ENCODE measurements at places on chromosomes 5 and 9.

- no peak for DNase-seq
Observed at GRCh38 chr9:24801344-24801743, 255.6 kb upstream of the IZUMO3 start.

DNA sequence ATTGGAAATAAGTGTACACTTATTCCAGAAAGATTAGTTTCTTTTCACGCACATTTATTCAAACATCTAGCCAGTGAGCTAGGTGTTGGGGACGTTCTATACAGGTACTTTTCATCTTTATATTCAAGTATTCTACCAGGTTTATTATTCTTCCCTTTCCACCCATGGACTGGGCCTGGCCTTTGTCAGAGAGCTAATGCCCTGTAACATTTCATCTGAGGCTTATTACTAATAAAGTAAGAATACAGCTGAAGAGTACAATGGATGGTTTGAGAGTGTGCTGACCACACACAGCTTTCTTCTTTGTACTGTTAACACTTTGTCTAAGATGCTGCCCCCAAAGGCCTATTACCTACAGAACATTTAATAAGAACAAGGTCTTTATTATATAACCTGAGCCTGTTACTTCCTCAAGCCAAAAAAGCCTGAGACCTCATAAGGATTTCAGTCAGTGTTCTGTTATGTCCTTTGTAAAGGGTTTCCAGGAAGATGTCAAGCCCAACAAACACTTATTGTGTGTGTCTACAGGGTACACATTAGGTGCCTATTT lies 93.5 kb downstream of the ZNF608 start:
- DNase-seq, result no peak

DNA sequence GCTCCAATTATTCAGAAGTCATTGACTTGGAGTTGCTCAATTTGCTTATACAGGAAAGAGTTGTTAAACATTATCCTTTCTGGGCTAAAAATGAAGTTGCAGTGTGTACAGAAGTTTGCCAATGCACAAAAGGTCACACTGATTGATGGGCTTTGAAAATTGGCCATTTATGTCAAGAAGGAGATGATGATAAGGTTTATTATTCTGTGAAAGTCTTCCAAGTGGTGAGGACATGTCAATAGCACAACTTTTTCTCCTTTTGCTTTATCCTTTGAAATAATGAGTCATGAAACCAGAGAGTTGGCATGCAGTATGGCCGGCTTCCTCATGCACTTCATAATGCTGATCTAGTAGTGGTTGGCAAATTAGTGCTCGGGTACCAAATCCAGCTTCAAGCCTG lies 848.5 kb upstream of the WWC1 start:
- DNase-seq, result no peak

GRCh38 chr5:39192450-39193160 lies 26.8 kb downstream of the FYB1 start:
- DNase-seq, result no peak

DNA sequence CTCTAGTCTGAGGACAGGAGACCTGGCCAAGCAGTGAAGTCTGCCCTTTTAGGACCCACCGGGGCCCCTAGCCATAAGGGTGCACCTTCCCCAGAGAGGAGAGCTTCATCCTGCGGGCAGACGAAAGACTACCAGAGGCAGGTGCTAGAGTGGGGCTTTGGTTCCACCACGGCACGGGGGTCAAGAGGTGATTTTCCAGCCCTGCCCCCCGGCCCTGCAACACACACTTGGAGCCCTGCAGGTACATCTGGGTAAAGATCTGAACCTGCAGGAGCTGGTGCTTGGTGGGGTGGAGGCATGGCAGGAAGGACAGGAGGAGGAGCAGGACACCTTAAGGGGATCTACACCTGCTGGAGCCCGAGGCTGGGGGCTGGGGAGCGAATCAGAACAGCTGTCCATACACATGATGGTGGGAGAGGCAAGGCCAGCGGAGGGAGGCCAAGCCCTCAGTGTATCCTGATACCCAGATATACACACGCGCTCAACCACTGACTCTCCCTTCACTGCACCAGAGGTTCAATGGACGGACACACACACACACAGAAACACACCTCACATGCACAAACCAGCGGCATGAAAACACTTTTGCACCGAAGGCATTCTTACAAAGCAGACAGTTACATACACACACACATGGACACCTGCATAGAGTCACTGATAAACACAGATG lies 98.4 kb upstream of the MVB12B start:
- no peak for DNase-seq

DNA sequence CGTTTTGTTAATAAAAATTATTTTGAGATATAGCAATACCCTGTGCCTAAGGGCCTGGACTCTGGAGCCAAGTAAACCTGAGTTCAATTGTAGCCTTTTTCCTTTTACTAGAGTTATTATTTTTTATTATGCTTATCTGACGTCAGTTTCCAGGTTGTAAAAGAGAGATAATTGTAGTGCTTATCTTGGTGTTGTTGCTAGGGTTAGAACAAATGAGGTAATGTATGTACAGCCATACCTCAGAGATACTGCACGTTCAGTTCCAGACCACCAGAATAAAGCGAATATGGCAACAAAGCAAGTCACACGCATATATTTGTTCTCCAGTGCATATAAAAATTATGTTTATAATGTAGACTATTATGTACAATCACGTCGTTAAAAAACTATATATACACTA lies 215.0 kb downstream of the VPS13A start:
- DNase-seq, result no peak

- DNase-seq, result peak; percentile 33
Observed at GRCh38 chr5:5886812-5887486, 464.5 kb downstream of the ICE1 start.

- no peak for DNase-seq
Observed at GRCh38 chr9:91689006-91689405, 261.0 kb downstream of the ROR2 start.

DNA sequence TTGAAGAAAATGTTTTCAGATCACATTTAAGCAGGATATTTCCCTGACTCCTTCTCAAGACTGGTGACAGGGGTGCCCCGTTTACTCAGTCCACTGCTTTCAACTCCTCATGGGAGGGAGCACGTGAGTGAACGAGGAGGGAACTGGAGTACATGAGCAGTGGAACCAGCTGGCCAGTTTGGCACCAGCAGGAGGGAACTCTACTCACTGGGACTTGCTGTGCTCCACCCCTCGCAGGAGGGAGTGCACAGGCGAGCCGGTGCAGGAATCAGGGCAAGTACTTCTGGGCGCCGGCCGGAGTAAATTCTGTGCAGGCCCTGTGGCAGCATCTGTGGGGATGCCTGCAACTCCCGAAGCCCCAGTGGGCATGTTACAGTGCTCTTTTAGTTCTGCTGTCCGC lies 1941.1 kb upstream of the C9orf72 start:
- no peak for DNase-seq

- DNase-seq, result no peak
Observed at GRCh38 chr9:26551451-26551850, 341.2 kb downstream of the CAAP1 start.

- DNase-seq, result no peak
Observed at GRCh38 chr9:3955305-3955687, 344.6 kb downstream of the GLIS3 start.

GRCh38 chr9:93809204-93809940 lies 145.8 kb downstream of the BARX1 start:
- no peak for DNase-seq

- no peak for DNase-seq
Observed at GRCh38 chr5:117494188-117494587, 919.6 kb upstream of the SEMA6A start.

DNA sequence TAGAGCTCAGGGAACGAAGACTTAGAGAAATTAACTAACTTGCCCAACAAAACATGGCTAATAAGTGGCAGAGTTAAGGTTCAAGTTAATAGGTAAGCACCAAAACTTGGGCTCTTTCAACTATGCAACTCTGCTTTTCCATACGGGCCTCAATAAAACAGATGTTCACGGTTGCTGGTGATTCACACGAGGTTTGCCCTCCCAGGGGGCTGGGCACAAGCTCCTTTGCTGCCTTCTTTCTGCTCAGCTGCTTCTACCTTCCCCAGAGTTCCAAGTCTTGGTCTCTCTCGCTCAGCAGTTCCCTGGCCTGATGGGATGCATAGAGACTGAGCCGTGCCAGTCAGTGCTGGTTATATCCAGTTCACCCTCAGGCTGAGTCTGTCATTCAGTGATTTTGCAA lies 217.9 kb downstream of the SREK1 start:
- DNase-seq, result no peak

- DNase-seq, result no peak
Observed at GRCh38 chr9:135146766-135147473, 59.5 kb downstream of the OLFM1 start.

- DNase-seq, result no peak
Observed at GRCh38 chr9:27181381-27181780, 72.4 kb downstream of the TEK start.

GRCh38 chr9:104658496-104659195 lies 35.7 kb upstream of the OR13D1 start:
- DNase-seq, result no peak

DNA sequence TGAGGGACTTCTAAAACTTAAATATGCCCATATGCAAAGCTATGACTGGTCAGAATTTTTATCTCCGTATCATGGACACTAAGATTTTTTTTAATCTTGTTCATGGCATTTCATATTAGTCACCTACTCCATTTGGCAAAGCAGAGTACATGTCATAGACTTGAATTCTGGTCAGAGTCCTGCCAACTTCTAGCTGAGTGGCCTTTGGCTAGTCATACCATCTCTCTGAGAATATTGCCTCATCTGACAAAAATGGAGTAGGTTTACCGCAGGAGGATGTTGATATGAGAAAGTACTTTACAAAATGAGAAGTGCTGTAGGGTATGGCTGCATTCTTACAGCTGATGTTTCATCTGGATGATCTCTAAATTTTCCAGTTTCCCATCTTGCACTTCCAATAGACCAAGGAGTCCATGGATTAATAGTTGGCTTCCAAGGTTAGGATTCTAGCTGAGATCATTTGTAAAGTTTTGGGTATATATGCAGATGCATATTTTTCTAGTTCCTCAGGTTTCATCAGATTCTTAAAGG lies 150.8 kb upstream of the NR3C1 start:
- DNase-seq, result no peak

- no peak for DNase-seq
Observed at GRCh38 chr5:98453296-98453695, 320.2 kb upstream of the RGMB start.

- no peak for DNase-seq
Observed at GRCh38 chr5:146890731-146891440, 12.3 kb upstream of the PPP2R2B start.

DNA sequence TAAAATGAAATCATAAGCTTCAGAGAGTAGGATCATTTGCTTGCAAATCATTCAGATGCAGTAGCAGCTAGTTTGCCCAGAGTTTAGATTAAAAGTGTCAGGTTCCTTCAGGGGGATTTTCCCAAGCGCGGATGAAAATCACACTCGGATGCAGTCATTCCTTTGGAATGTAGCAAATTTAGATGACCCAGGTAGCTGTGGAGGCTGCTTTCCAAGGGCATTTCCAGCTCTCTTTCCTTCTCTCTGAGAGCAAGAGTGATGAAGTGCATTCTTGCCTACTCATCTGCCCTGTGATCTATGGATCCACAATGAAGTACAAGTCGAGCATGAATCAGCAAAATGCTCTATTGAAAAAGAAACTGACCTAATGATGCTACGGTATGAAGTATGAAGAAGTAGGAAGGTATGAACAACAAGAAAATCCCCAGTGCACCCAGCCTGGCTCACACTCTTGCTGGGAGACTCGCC lies 200.2 kb downstream of the PLK2 start:
- DNase-seq, result no peak

- DNase-seq, result no peak
Observed at GRCh38 chr5:873328-873727, 19.3 kb downstream of the BRD9 start.

- DNase-seq, result no peak
Observed at GRCh38 chr9:112334432-112334841, 1.0 kb upstream of the PTBP3 start.

DNA sequence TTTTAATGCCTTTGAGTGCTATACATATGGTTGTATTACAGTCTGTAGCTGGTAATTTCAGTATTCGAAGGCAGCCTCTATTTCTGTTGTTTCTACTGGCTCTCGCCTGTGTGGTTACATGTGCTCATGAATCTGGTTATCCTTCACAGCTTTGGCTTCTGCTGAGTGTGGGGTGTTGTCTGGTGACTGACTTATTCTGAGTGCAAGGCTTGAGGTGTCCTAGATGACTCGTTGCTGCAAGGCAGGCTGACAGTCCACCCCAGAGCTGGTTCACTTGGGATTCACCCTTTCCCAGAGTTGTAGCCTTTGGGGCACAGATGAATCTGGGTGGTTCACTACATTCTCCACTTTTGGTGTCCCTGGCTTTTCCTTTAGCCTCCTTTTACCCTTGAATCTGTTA lies 41.4 kb downstream of the PDE8B start:
- DNase-seq, result no peak

- DNase-seq, result no peak
Observed at GRCh38 chr9:13395156-13395555, 115.7 kb upstream of the MPDZ start.

GRCh38 chr5:33291216-33292000 lies 149.4 kb upstream of the TARS1 start:
- no peak for DNase-seq

DNA sequence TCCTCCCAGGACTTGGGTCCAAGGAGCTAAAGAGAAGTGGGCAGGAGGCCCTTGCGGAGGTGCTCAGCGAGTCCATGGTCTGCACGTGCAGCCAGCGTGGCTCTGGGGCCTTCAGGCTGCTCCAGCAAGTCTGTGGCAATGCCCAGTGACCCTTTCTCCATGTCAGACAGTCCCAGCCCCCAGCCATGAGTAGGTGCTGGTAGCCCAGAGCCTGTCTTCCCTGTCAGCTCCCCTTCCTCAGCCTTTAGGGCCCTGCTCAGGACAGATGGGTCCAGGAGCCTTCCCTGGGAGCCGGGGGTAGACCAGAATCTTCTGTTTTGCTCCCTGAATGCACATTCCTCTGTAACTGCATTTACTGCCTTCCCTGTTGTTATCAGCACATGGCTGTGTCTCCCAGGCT lies 147.2 kb upstream of the IRX2 start:
- no peak for DNase-seq

GRCh38 chr9:31608416-31608815 lies 776.0 kb upstream of the ACO1 start:
- DNase-seq, result no peak

- no peak for DNase-seq
Observed at GRCh38 chr5:139417214-139417613, 13.3 kb upstream of the SPATA24 start.

- DNase-seq, result peak; percentile 70
Observed at GRCh38 chr5:139847790-139848507, 52.3 kb downstream of the PSD2 start.

DNA sequence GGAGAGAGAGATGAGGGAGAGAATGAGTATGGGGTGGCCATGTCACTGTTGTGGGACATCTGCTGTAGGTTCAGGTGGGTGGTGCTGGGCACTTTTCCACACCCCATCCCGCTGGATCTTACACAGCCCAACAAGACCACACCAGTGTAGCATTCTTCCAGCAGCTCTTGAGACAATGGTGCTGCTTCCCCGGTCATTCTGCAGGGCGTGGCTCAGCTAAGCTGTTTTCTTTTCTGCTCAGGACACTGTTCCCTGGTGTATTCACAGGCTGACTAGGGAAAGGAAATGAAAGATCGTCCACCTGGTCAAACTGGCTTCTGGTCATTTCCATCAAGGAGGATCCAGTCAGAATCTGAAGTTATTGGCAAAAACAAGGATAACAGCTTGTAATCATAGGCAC lies 75.6 kb downstream of the S1PR3 start:
- no peak for DNase-seq
